ENCODE measurements at places on chromosomes 5 and 9. TPM values are rescaled to one million over a fixed set of nuclear protein-coding genes. Genes with fewer than 3 reads are reported as not detected.

Gene SHC3
- polyA plus RNA-seq: 0.06 TPM

Gene PLPPR1
- 1.2 TPM for polyA plus RNA-seq

Gene TAS2R1
- polyA plus RNA-seq: not detected

Gene MLLT3
- 16.3 TPM for polyA plus RNA-seq

Gene CRHBP
- 9.1 TPM for polyA plus RNA-seq

Gene GPR150
- not detected for polyA plus RNA-seq

Gene C9
- polyA plus RNA-seq: 0.08 TPM

Gene NR5A1
- polyA plus RNA-seq: not detected

Gene SPEF2
- 33.6 TPM for polyA plus RNA-seq

Gene MZB1
- polyA plus RNA-seq: not detected

Gene NMUR2
- not detected for polyA plus RNA-seq

Gene PRRX2
- polyA plus RNA-seq: not detected

Gene FAM120AOS
- 18.3 TPM for polyA plus RNA-seq

Gene ZFP37
- 6.1 TPM for polyA plus RNA-seq

Gene CCDC69
- 6.6 TPM for polyA plus RNA-seq

Gene AK1
- 86.9 TPM for polyA plus RNA-seq

Gene MYMK
- not detected for polyA plus RNA-seq

Measured in Purkinje cell (primary cell).